B cell (primary cell): ENCODE measurements at places on chromosomes 4 and X. TPM values are rescaled to one million over a fixed set of nuclear protein-coding genes. Genes with fewer than 3 reads are reported as not detected.

- no peaks in the 10 kb centered on the region for H3K4me1 ChIP-seq
- no peak overlapping the region for H3K4me3 ChIP-seq
- no peak for DNase-seq
Measured at GRCh38 chr4:72207196-72207595, 175.4 kb downstream of the NPFFR2 start.

The ETDB gene
- not detected in 2 replicates for total RNA-seq

The CTAG1A gene
- not detected in 2 replicates for total RNA-seq

DNA sequence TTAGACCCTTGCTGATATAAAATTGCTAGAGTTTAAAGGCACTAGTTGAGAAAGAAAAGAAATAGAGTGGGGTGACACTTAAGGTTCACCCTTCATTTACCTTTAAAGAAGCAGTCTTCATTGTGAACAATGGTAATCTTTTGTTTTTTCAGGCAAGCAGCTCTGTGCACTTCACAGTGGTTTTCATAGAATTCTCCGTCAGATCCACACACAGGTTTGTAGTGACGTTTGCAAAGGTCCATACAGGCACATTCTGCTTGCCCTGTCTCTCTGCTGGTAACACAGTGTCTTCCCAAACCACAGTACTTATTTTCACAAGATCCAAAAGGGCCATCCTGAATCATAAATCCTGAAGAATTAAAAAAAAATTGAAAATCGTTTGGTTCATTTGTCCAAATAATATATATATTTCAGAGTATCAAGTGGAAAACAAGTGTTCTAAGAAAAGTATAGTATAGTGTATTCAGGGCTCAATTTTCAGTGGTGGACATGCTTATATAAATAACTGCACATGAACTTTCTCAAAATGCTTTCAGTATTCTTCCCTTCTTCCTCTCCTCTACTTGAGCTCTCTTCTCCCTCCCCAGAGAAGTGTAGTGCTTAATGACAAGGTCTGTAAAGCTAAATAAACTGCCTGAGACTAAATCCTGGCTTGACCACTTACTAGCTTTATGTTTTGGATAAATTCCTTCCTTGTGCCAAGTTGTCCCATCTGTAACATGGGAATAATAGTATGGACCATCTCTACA, 243.3 kb downstream of the FSTL5 start:
- H3K27ac ChIP-seq, result no peak overlapping the region
- DNase-seq, result no peak
- H3K4me3 ChIP-seq, result no peak overlapping the region

DNA sequence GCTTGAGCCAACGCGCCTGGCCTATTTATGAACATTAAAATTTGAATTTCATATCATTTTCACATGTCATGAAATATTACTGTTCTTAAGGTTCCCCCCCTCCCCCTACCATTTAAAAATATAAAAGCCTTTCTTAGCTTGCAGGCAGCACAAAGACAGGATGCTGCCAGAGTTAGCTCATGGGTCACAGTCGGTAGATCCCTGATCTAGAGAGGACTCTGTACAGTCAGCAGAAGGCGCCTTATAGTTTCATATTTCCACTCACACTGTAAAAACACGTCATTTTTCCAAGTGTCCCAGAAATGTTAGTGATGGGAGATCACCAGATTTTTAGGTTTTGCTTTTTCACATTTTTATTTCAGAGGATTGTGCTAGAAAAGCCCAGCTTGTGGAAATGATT, 12.2 kb downstream of the NOCT start:
- H3K4me3 ChIP-seq, result no peak overlapping the region
- no peaks in the 10 kb centered on the region for H3K27me3 ChIP-seq
- H3K27ac ChIP-seq, result no peak overlapping the region
- peaks cover 3% of the 10 kb centered on the region for H3K4me1 ChIP-seq
- no peaks in the 10 kb centered on the region for H3K36me3 ChIP-seq

DNA sequence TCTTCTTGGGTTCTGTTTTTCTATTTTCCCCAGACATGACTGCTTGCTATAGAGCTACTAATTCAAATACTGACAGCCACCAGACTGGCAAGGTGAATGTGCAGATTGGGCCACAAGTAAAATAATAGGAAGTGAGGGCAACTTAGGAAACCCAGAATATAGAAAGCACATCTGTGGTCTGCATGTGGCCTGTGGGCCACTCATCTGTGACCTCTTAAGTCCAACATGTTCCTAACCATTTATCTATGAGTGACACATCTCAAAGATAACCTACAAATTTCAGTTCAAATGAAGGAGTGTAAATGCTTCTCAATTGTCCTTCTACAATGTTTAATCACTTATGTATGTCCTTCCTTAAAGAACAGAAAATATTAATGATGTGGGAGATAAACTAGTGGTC, 128.9 kb downstream of the REELD1 start:
- no peak overlapping the region for H3K4me3 ChIP-seq
- no peak overlapping the region for H3K27ac ChIP-seq
- DNase-seq, result peak; percentile 5
- no peaks in the 10 kb centered on the region for H3K27me3 ChIP-seq
- no peaks in the 10 kb centered on the region for H3K36me3 ChIP-seq
- H3K4me1 ChIP-seq, result peaks cover 3% of the 10 kb centered on the region

- H3K27me3 ChIP-seq, result no peaks in the 10 kb centered on the region
- DNase-seq, result no peak
Measured at GRCh38 chrX:152878976-152879755, 18.7 kb upstream of the ZNF185 start.

DNA sequence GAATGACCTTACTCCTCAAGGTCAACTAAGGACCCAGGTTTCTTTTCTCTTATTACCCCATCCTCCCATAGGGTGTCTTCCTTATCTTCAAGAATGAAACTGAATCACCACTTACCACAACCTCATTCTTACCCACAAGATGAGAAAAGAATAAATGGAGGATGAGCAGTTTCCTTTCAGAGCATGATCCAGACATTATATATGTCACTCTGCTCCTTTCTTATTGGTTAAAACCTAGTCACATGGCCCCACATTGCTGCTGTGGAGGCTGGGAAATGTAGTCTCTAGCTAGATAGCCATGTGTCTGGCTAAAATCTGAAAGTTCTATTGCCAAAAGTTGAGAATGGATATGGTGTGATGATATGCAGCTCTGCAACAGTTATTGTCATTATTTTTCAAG, 62.4 kb upstream of the RAI2 start:
- H3K36me3 ChIP-seq, result no peaks in the 10 kb centered on the region
- no peaks in the 10 kb centered on the region for H3K27me3 ChIP-seq
- no peak overlapping the region for H3K27ac ChIP-seq
- H3K4me3 ChIP-seq, result no peak overlapping the region
- no peaks in the 10 kb centered on the region for H3K4me1 ChIP-seq

The GABRQ gene
- total RNA-seq, result not detected in 2 replicates

- DNase-seq, result peak; percentile 90
- H3K27me3 ChIP-seq, result no peaks in the 10 kb centered on the region
- peak within 1 kb of the TSS; percentile 96 for H3K27ac ChIP-seq
- H3K36me3 ChIP-seq, result no peaks in the 10 kb centered on the region
- H3K4me1 ChIP-seq, result peaks cover 5% of the 10 kb centered on the region
Measured at GRCh38 chrX:151396825-151397740, at the start of gene VMA21. Gene VMA21 (plus strand): TSS chrX:151397206. CDS start chrX:151397309, 103 bp downstream.

The TLL1 gene
- not detected in 2 replicates for total RNA-seq

- no peak overlapping the region for H3K27ac ChIP-seq
- no peak overlapping the region for H3K4me3 ChIP-seq
- no peaks in the 10 kb centered on the region for H3K36me3 ChIP-seq
- no peaks in the 10 kb centered on the region for H3K27me3 ChIP-seq
- DNase-seq, result no peak
Measured at GRCh38 chr4:36432586-36432985, 151.2 kb downstream of the DTHD1 start.

DNA sequence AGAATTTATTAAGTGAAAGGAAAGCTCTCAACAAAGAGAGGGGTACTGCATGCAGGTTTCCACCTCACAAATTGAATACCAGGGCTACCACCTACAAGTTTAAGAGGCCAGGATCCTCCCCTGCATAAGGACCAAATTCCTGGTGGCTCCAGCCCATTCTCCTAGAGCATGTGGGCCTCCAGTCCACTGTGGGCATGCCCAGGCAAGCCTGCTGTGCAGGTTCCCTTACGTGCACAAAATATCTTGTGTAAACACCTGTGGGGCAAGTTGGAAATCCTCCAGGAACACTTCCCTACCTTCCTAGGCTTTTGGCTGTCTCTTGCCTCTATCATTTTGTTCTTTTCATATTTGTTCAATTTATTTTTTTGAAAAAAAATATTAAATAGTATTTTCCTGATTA, 724.3 kb downstream of the ARAP2 start:
- H3K4me3 ChIP-seq, result no peak overlapping the region
- no peak for DNase-seq
- H3K4me1 ChIP-seq, result no peaks in the 10 kb centered on the region
- H3K36me3 ChIP-seq, result no peaks in the 10 kb centered on the region
- H3K27me3 ChIP-seq, result no peaks in the 10 kb centered on the region

The ASB5 gene
- total RNA-seq, result not detected in 2 replicates
